D721Med (cell line): ENCODE measurements at places on chromosomes 11 and 22.

- DNase-seq, result no peak
Measured at GRCh38 chr22:49963647-49964026, 3.1 kb downstream of the PIM3 start.

DNA sequence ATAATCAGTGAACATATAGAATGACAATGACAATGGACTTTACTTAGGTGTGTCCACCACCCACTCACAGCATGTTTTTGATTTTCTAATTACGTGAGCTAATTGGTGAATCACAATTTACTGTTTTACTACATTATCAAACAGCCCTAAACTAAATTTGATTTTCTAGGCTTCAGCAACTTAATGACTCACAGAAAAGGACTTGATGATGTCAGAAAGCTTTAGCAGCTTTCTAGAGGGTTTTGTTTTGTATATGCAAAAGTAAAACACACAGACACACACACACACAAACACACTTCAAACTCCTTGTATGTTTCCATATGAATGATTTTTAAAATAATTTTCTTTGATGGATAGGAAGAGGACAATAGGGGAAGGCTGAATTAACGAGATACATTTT is 878.6 kb upstream of the CCDC90B start:
- no peak for DNase-seq

DNA sequence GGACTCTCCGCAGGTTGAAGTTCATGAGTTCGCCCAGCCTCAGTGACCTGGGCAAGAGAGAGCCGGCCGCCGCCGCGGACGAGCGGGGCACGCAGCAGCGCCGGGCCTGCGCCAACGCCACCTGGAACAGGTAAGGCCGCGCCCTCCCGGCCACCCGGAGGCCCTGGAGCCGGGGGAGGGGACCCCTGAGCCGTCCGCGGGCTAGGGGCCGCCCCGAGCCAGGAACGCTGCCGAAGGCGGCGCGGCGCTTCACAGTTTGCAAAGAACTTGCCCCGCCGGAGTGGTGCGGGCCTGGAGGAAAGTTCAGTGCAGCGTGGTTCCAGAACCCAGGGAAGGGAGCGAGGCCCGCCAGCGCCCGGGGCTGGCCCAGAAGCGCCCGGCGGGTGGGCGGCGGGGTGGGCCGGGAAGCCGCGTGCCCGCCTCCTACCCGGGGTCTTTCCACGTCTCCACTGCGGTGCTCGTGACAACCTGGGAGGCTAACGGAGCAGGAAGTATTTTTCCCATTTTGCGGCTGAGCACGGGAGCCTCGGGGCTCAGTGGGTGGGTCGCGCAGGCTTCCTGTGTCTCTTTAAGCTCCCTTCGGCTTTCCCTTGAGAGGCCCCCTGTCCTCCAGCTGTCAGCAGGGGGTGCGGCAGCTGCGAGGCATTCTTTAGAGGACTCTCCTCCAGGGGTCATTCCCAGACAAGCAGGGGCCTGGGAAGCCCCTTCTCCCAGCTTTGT is 635 bp downstream of the PRR5 start:
- no peak for DNase-seq

DNA sequence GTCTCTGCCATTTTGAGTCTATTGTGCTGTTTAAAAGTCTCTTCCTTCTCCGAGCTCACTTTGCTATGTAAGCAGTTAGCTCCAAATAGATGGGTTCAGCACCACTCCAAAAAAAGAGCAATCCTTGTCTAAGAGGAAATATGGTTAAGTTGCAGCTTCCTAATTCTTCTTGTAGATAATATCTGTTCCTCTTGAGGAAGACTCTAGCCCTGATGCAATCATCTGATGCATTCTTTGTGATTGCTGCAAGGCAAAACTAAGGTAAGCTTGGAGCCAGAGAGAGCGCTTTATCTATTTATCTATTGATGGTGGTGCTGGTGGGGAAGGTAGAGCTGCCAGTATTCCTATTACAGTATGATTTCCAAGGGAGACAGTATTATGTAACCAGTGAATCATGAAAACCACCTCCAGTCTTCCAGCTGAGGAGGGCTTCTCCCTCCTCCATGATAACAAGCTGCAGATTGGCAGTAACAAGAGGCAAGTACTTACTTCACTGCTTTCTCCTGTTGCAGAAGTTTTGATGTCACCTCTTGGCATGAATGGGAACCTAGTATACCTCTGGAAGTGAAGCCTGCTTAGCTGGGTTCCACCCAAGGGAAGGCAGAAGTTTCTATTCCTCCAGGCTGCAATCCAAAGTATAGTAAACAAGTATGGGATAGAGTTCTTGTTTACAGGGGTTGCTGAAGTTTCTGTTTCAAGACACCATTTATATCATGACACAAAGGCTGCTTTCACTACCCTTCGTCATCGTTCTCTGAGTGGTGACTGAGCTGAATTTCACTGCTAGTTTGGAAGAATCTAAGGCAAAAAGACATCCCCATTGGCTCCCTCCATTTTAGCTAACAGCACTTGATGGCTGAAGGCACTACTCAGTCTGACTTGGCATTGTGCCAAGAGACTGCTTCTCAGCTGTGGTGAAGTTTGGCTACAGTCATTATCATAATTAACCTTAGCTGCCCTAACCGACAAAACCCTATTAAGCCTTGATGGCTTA is 49.7 kb downstream of the FDX1 start:
- no peak for DNase-seq

GRCh38 chr11:103380031-103380430 is 270.8 kb downstream of the DYNC2H1 start:
- DNase-seq, result no peak

- no peak for DNase-seq
Measured at GRCh38 chr11:74417860-74418508, 19.8 kb upstream of the PGM2L1 start.

- no peak for DNase-seq
Measured at GRCh38 chr22:46897246-46897623, 134.8 kb downstream of the TBC1D22A start.

- DNase-seq, result no peak
Measured at GRCh38 chr22:37777122-37777687, 30.5 kb upstream of the GCAT start.

DNA sequence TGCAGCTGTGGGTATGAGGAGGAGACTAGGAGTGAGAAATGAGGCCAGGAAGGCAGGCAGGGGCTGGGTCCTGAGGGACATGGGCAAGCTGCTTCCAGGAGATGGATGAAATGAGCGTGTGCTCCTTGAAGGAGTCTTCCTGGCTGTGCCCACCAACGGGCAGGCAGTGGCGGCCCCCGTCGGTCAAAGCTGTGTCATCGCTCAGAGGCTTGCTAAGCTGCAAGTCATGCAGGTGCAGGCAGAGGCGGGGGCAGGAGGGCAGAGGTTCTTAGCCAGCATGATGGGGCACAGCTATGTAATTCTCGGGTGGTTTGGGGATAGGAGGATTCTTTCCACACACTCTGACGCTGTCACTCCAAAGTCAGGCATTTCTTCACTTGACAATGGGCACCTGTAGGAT is 12.5 kb upstream of the PEX26 start:
- DNase-seq, result no peak

DNA sequence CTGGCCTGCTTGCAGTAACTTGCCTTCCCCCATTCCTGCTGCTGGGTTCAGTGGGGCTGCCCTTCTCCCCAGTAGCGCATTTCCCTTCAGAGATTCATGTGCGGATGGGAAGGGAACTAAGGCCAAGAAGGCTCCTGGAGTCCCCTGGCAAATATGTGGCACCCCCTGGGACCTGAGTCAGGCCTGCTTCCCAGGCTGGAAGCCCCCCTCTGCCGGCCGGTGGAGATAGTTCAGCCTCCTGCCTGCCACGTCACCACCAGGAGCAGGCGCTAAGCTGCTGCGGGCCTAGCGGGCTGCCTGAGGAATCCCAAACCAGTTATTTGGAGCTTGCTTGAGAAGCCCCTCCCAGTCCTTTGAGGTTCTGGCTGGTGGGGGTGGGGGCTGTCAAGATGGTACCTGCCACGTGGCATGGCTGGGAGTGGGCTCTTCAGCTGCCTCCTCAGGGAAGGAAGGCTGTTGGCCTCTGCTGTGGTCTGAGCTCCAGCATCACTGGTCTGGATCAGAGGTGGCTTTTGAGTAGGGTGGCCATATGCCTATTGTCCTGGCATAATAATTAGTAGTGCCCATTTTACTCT is 2.0 kb downstream of the SERPINH1 start:
- DNase-seq, result no peak

DNA sequence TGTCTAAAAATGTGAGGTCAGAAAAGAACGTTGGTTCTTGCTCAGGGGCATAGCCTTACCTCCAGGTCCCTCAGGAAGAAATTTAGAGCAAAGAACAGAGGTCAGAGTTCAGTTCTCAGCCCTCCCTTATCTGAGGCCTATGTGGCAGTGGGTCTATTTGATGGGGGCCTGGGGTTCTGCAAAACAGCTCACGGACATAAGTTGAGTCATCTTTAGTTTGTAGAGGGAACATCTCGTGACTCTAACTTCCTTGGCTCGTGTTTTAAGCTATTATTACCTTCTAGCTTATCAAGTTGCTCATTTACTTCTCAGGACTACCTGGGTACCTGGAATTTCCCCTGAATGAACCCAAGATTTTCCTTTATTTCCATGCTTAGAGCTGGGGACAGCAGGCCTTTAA is 91.3 kb upstream of the AMOTL1 start:
- no peak for DNase-seq

GRCh38 chr22:40175611-40176244 is 2.0 kb upstream of the TNRC6B start:
- DNase-seq, result no peak

GRCh38 chr11:62607714-62608113 is 4.9 kb downstream of the EML3 start:
- DNase-seq, result no peak

DNA sequence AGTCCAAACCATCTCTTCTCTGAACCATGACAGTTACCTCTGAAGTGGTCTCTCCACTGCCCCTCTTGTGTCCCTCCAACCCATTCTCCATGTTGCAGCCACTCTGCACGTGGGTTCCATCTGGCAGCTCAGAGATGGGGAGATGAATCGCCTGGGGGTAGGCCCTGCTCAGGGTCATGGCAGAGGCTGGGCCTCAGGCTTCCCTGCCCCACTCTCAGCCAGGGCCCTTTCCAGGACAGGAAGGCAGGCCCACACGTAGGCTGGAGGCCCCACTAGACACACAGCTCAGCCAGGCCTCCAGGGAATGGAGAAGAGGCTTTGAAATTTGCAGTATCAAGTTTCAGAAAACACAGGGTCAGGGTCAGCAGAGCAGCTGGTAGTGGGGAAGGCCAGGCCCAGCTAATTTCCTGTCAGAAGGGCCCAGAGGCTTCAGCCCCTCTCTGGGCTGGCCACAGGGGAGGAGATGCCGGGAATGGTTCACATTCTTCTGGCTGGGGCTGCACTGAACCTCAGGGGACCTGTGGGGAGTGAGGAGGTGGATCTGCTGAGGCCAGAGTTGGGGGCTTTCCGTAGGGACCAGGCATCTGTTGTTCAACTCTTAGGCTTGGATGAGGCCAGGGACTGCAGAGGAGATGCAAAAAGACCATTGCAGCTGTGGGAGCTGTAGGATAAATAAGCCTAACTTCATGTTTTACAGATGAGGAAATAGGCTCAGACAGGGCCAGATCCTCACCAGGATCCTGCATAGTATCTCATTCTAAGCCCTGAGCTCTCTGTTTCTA is 101.6 kb downstream of the SWAP70 start:
- no peak for DNase-seq

DNA sequence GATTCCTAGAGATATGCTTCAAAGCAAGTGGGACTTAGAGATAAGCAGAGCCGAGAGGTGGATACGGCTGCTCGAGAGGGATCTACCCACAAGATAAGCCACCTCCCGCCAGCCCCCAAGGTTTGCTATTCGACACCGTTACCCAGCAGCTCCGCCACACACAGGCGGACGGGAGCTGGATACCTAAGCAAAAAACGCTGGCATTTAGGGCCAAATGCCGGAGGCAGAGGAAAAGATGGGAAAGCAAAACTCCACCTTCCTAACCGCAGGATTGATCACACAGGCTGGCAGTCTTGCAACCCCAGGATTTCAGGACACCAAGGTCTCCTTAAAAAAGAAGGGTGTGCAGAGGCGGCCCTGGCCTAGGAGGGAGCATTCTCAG is 709 bp downstream of the FTH1 start:
- no peak for DNase-seq

- no peak for DNase-seq
Measured at GRCh38 chr11:103923451-103923931, 112.9 kb upstream of the DDI1 start.

- no peak for DNase-seq
Measured at GRCh38 chr11:59423835-59424234, 2.4 kb downstream of the OR5A2 start.
